ENCODE measurements at places on chromosomes 5 and 9.
A peak's percentile ranks its signal among the peaks of the same experiment; 100 is the strongest.

DNA sequence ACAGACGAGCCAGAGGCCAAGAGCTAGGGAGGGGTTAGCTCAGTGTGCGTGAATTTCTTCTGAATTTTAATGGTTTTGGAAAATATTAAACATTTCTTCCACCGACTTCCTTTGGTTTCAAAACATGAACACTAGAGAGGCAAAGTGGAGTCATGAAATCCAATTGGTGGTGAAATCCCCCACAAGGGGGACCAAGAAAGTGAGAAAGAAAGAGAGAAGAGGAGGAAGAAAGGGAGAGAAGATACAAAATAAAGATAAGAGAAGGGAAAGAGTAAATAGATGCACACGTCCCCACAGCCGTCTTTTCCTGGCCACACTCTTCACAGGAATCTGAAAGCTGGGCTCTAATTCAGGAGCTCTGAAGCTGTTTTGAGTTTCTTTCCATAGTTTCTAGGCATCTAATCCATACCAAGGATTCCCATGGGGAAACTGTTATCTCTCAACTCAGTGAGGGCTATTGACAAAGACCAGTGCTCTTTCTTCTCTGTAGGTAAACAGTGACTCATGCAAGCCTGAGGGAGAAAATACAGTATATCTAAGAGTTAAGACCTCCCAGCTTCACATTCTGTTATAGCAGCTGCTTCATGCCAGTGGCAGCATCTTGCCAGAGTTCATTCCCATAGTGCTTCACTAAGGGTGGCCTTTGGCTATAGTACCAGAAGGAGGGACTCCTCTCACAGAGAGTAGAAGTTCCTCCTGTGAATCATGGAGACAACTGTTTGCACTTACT is 115.8 kb upstream of the LIFR start:
- DNase-seq = no peak
- H3K27me3 ChIP-seq = peaks cover 4% of the 10 kb centered on the region
- no peaks in the 10 kb centered on the region for H3K4me1 ChIP-seq
- H3K4me3 ChIP-seq = no peak overlapping the region

DNA sequence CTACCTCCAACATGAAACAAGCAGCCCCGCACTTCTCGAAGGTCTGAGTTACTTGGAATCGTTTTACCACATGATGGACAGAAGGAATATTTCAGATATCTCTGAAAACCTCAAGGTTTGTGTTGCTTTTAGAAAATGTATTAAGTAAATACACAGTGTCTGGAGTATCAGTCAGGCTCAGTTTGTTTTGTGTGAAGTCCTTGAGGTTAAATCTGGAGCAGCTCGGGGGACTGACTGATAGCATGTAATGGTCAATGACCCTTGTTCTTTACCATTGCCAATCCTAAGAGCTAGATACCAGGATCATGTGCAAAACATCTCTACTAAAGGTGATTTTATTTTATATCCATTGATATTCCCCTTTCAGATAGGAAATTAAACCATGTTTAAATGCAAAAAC is 26.9 kb upstream of the LNPEP start:
- H3K27me3 ChIP-seq = no peaks in the 10 kb centered on the region
- H3K4me1 ChIP-seq = no peaks in the 10 kb centered on the region
- DNase-seq = no peak
- H3K36me3 ChIP-seq = peaks cover 45% of the 10 kb centered on the region
- no peak overlapping the region for H3K4me3 ChIP-seq
- no peak overlapping the region for H3K27ac ChIP-seq

DNA sequence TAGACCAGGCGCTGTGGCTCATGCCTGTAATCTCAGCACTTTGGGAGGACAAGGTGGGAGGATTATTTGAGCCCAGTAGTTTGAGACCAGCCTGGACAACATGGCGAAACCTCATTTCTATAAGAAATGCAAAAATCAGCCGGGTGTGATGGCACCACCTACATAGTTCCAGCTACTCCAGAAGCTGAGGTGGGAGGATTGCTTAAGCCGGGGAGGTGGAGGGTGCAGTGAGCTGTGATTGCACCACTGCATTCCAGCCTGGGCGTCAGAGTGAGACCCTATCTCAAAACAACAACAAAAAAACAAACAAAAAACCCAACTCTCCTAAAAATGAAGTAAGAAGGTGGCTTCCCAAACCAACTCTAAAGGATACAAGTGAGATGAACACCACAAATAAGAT is 23.0 kb downstream of the IARS1 start:
- H3K4me3 ChIP-seq = no peak overlapping the region
- DNase-seq = no peak
- H3K27me3 ChIP-seq = no peaks in the 10 kb centered on the region
- H3K36me3 ChIP-seq = peaks cover 95% of the 10 kb centered on the region
- no peak overlapping the region for H3K27ac ChIP-seq

DNA sequence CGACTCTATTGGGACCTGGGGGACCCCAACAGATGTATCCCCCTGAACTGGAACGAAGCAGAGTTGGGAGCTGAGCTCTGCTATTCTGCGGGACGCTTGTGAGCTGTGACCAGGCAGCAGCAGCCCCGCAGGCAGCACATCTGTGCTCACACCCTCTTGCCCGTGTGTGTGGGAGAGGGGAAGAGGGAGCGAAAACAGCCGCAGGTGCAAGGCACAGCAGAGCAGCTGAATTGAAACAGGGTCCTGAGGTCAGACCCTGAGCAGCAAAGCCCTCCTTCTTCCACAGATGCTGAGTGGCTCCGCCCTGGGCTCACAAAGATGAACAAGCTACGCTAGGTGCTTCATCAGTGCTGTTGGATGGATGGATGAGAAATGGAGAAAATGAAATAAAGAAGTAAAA is 198.7 kb downstream of the HSPA4 start:
- H3K4me3 ChIP-seq = no peak overlapping the region
- no peaks in the 10 kb centered on the region for H3K4me1 ChIP-seq
- no peaks in the 10 kb centered on the region for H3K36me3 ChIP-seq
- H3K27ac ChIP-seq = no peak overlapping the region

DNA sequence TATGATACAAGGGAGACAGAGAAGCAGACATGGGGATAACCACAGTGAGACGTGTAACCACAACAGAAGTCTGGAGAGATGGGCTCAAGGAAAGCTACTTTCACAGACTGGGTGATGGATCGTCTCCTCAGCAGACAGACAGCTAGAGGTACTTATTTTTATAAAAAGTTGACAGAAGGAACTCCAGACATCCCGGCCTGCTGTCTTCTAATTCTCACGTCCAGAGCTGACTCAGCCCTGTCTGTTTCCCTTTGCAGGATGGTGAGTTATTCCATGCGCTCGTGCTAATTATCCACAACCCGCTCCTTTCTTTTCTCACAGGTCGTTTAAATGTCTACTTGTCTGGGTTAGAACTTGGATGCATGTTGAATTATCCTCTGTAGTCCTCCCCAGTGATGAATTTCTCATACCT is 304.5 kb downstream of the CWC27 start:
- H3K27me3 ChIP-seq = no peaks in the 10 kb centered on the region
- H3K36me3 ChIP-seq = no peaks in the 10 kb centered on the region
- no peak for DNase-seq
- H3K4me3 ChIP-seq = no peak overlapping the region

DNA sequence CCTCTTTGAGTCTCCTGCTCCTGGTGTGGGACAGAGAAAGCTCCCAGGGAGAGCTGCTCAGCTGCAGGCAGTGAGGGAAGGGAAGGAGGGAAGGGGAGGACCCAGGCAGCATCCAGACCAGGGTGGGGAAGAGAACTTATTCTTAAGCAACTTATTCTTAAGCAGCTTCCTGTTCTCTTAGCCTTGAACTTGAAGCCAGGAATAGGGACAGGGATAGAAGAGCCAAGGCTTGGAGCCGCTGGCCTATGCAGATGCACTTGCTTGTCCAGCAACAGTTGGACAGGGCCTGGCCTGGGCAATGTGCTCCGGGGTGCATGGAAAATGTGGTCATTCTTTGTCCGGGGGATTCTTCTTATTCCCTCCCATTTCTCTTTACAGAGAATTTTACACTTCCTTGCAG is 31.4 kb upstream of the SPTLC1 start:
- no peak overlapping the region for H3K27ac ChIP-seq
- no peaks in the 10 kb centered on the region for H3K27me3 ChIP-seq
- no peak for DNase-seq
- no peaks in the 10 kb centered on the region for H3K4me1 ChIP-seq

DNA sequence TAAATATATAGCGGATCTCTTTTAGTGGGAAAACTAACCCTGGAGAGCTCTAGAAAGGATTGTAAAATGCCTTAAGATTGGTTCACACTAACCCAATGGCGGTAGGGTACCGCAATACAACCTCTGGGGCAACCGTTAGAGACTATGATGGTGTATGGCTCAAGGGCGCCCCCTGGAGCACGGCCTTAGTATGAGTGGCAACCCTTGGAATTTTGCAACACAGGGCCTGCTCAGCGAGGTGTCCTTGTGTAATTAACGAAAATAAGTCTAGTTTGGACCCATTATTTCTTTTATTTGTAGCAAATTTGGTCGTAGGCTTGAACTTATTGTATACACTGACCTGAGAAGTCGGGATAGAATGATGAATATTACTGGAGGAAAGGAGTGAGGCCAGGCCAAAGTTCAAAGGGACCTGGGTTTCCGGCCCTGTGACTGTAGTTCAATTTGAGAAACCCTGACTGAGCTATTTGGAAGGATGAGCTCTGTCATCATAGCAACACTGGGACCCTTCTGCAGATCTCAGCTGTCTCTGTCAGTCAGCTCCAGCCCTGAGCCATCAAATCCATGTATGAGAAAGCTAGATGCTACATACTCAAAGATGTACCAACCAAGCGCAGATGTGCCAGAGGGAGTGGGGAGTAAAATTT is 54.8 kb downstream of the CAMK4 start:
- no peaks in the 10 kb centered on the region for H3K27me3 ChIP-seq
- H3K4me1 ChIP-seq = peaks cover 57% of the 10 kb centered on the region
- peak; percentile 77 for DNase-seq
- H3K4me3 ChIP-seq = no peak overlapping the region

DNA sequence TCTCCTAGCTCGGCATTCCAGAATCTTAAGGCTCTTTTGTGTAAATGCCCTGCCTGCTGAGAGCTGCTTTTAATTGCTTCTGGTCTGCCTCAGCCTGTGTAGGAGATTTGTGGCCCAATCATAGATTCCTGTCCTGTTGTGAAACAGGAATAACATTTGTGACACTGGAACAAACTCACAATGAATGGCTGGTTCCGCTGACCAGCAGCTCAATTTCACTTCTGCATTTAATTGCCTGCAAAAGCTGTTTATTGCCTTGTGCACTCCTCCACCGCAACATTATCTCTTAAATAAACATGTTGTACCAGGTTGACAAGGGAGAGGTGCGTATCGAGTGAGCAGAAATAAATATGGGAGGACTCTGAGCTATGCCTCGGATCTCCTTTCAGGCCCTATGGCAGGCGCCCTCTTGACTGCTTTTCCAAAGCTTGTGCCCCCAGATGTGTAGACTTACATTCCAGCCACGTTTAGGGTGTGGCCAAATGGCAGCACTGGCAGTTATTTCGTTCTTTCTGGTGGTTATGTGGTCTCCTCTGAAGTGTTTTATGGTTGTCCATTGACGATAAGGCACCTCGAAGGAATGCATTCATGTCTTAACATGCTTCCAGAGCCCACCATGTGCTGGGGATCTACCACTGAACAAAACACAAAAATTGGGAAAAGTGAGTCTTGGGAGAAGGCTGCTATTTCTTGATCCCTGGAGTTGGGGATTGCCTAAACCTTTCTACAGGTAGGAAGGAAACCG is 58.1 kb downstream of the DMRT1 start:
- H3K36me3 ChIP-seq = no peaks in the 10 kb centered on the region
- no peak overlapping the region for H3K27ac ChIP-seq
- no peak overlapping the region for H3K4me3 ChIP-seq
- H3K4me1 ChIP-seq = no peaks in the 10 kb centered on the region
- DNase-seq = no peak
- H3K27me3 ChIP-seq = no peaks in the 10 kb centered on the region

GRCh38 chr5:37005946-37006540 is 129.5 kb downstream of the NIPBL start:
- H3K4me1 ChIP-seq = no peaks in the 10 kb centered on the region
- H3K27ac ChIP-seq = no peak overlapping the region
- H3K36me3 ChIP-seq = peaks cover 54% of the 10 kb centered on the region
- H3K4me3 ChIP-seq = no peak overlapping the region

Data from CD4-positive, alpha-beta memory T cell (primary cell).